ENCODE measurements at places on chromosomes 7 and 10. TPM values are rescaled to one million over a fixed set of nuclear protein-coding genes. Genes with fewer than 3 reads are reported as not detected.

DNA sequence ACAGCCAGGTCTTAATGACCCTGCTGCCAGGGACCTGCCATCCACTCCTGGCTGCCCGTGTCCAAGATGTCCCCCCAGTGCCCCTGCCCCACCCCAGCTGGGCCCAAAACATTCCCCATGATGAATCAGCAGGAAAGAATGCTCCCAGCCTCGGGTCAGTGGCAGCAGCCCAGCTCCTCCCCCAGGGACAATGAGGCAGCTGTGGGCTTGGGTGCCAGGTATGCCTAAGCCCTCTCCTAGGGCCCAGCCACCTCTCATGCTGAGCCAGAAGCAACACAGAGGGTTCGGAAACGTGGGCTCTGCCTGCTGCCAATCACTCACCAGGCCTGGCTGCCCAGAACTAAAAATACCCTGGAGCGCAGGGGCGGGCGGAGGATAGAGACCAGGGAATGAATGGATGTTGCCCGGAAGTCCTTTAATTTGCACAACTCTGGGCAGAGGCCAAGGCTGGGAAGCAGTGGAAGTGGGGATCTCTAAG lies 1.5 kb upstream of the LOXL4 start:
- DNase-seq = peak; percentile 72

GRCh38 chr10:103720328-103720963 lies 134.9 kb downstream of the SH3PXD2A start:
- DNase-seq = no peak

DNA sequence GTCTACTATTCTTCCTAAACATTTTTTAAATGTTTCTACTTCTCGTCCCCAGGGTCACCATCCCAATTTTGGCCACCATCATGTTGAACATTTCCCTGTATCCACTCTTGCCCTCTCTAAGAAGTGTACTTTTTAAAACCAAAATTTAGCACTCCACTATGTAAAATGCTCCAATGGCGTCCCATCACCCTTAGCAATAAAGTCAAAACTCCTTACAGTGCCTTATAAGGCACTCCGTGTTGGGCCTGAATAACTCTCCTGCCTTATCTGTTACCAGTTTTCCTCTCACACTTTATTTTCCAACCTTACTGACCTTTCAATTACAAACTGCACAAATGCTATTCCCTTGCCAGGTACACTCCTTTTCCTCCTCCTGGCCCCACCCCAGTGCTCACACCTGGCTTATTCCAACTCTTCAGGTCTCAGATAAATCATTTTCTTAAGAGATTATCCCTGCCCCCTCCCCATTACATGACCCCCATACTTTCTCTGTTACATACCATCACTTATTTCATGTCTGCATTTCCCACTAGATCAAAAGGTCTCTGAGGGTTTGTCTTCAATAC lies 1.3 kb downstream of the TMEM168 start:
- no peak for DNase-seq

- DNase-seq = no peak
Measured at GRCh38 chr10:61971003-61971325, 69.5 kb downstream of the ARID5B start.

DNA sequence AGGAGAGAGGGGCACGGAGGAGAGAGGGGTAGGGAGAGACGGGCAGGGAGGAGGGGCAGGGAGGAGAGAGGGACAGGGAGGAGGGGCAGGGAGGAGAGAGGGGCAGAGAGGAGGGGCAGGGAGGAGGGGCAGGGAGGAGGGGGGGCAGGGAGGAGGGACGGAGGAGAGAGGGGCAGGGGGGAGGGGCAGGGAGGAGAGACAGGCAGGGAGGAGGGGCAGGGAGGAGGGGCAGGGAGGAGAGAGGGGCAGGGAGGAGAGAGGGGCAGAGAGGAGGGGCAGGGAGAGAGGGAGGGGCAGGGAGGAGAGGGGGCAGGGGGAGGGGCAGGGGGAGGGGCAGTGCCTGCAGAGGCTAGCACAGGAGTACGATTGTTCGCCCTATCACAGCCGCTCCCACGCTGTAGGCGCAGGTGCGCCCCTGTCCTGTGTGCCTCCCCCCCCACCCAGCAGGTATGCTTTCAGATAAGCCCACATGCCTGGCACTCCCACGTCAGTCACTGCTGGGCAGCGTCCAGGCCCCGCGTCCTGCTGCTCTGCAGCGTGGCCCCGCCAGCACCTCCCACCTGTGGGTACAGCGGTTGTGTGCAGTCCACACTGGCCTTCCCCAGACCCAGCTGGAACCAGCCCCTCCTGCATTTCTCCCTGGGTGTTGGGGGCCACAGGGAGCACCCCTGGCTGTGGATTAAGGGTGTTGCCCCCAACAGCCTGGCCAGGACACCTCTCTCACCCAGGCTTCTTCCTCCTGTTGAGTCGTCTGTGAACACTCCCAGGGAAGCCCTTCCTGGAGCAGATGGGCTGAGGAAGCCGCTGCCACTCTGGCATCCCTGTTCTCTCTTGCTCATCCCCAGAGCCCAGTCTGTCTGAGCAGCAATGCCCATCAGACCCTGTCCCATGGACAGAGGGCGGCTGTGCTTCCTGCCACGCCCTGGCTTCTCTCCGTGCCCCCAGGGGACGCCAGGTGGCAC lies 10.8 kb downstream of the NKX6-2 start:
- DNase-seq = peak; percentile 16

- DNase-seq = no peak
Measured at GRCh38 chr7:108322925-108323832, 133.1 kb downstream of the NRCAM start.

GRCh38 chr7:44587843-44588711 lies 6.0 kb upstream of the TMED4 start:
- peak; percentile 69 for DNase-seq

DNA sequence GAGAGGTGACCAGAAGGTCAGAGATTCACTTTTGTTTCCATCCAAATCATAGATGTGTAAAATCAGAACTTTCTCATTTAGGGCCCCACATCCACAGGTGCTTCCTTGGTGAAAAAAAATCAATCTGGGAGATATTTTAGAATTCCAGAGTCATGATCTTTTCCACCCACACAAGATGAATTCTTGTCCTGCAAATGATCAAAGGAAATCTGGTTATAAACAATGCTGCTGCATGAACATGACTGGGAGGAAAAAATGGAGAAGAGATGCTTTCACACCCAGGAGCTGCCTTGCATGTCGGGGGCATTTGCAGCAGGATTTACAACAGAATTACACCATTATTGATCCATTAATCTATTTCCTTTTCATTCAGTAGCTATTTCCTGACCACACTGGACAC lies 106.5 kb upstream of the TMEM72 start:
- DNase-seq = no peak

GRCh38 chr7:158396301-158396905 lies 191.2 kb downstream of the PTPRN2 start:
- no peak for DNase-seq

DNA sequence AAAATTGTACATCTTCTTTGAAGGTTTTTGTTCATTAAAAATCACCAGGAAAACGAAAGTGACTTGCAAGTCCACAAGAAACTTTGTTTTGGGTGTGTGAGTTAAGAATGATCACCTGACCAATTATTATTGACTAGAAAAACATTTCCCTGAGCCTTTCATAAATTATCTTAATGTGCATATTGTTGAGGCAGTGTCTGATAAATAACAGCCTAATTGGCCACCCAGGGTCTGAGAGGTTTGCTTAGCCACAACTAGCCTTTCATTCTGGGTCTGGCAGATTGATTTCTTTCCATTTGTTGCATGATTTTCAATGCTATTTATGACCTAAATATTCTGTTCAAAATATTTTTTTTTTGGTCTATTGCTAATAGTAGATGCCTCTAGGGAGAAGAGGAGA lies 152.8 kb downstream of the AUTS2 start:
- DNase-seq = no peak

GRCh38 chr10:49700997-49701396 lies 21.5 kb downstream of the C10orf53 start:
- DNase-seq = no peak

DNA sequence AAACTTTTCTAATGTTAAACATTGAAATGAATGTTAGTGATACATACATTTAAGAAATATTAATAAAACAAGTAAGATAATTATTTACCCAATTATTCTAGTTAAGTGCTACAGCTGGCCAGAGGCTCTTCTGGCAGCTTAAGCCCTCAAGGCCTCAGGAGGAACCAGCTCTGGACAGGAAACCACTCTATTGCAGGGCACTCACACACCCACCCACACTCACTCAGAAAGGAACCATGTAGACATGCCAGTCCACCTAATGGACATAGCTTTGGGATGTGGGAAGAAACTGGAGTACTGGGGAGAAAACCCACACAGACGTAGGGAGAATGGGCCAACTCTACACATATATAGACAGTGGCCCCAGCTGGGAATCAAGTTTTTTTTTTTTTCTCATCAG lies 28.2 kb downstream of the UMAD1 start:
- DNase-seq = no peak

GRCh38 chr7:138978541-138979184 lies 2.5 kb downstream of the KIAA1549 start:
- DNase-seq = no peak

INHBA gene
- 2.2 TPM for total RNA-seq

TMEM26 gene
- total RNA-seq = not detected

IGFBP3 gene
- total RNA-seq = 2,130 TPM

H2BK1 gene
- 0.64 TPM for total RNA-seq

ARHGEF35 gene
- 0.43 TPM for total RNA-seq

VWC2 gene
- not detected for total RNA-seq

KCNMA1 gene
- total RNA-seq = 8.4 TPM

DGKB gene
- not detected for total RNA-seq

TLX1 gene
- total RNA-seq = not detected

VPS37D gene
- 6.3 TPM for total RNA-seq

SPAG6 gene
- total RNA-seq = 0.21 TPM

Measured in H4 (cell line).